ENCODE measurements at places on chromosomes 5 and 9.
A peak's percentile ranks its signal among the peaks of the same experiment; 100 is the strongest.

GRCh38 chr5:126410623-126411022 is 12.6 kb upstream of the GRAMD2B start:
- DNase-seq, result peak; percentile 24

GRCh38 chr9:136085815-136086212 is 9.3 kb downstream of the NACC2 start:
- no peak for DNase-seq

- no peak for DNase-seq
Measured at GRCh38 chr5:3325201-3325971, 270.2 kb upstream of the IRX1 start.

DNA sequence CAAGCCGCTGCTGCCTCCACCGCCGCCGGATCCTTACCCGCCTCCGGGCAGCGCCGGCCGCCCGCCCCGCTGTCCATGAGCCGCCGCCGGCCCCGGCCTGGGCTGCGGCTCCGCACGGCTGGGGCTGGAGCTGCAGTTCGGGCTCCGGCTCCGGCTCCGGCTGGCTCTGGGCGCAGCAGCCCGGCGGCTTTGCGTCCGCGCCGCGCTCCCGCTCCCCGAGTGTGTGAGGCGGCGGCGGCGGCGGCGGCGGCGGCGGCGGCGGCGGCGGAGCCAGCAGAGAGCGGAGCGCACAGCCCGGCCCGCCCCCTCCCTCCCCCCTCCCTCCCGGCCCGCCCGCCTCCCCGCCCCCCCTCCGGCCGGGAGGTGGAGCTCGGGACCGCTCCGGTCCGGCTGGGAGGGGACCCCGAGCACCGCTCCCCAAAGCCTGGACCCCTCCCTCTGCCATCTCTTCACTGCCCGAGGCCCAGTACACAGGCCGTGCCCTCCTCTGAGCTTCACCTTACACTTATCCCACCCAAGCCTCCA is at the start of gene PCDH1:
Gene PCDH1, minus strand, starts transcription at position 225 of the 525 bp plus-strand sequence. Its CDS starts 148 bp downstream, at position 77.
- no peak for DNase-seq

DNA sequence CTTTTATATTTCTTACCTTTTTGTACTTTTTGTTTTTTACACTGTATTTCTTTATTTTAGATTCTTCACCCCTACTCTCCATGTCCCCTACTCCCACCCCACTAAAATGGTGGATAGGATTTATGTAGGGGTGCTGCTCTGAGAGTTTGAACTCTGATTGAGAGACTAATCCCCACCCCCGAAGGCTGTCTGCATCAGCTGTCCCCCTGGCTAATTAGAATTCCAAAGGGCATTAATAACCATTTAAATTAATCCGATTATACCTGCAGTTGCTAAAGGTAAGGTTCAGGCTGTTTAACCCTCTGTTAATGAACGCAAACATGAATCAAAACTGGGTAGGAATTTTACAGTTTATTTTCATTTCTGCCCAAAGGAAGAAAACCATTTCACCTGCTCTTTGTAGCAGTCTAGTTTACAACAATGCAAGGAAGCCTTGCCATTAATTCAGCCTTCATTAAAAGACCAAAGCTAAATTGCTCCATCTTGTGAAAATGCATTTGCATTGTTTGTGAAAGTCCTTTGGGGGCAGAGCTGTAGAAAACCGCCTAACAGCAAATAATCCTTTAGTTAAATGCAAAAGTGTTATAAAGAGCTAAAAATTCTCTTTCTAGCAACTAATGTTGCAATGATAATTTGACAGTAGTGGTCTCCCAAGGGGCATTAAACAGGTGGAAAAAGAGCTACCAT is 71.2 kb downstream of the ZCCHC7 start:
- no peak for DNase-seq

- no peak for DNase-seq
Measured at GRCh38 chr5:71903808-71904207, 184.7 kb downstream of the CARTPT start.
